ENCODE measurements at places on chromosomes 7 and 10.

GRCh38 chr7:50721661-50722259 is 60.9 kb downstream of the GRB10 start:
- DNase-seq: no peak

DNA sequence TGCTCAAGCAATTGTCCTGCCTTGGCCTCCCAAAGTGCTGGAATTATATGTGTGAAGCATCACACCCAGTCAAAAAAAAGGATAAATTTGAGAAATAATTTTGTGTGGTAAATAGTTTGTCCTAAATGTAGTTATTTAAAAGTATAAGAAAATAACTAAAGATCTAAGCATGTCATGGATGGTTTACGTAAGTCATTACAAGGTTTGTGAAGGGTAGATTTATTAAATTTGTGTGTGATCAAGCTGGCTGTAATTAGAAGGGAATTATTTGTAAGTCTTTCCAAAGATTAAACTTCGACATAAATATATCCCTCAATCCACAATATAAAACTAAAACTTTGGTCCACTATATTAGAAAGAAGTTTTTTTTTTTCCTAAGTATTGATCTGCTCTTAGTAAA is 28.6 kb downstream of the ORC5 start:
- DNase-seq: no peak

DNA sequence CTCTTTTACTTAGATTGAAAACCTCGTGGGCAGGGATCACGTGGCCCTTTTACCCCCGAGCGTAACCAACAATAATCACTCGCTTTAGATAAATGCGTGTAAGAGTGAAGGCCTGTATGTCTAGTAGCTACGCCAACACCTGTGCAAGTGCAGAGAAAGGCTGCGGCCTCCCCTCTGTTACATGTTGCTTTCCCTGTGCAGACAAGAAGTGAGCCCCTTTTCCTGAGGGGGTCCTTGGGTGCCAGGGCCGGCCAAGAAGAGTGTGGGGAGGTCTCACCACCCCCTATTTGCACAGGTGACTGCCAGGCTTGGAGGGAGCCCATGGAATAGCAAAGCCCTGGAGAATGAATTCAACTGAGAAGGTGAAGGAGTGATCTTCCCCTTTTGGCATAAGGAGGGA is 35.6 kb upstream of the CNPY1 start:
- no peak for DNase-seq

DNA sequence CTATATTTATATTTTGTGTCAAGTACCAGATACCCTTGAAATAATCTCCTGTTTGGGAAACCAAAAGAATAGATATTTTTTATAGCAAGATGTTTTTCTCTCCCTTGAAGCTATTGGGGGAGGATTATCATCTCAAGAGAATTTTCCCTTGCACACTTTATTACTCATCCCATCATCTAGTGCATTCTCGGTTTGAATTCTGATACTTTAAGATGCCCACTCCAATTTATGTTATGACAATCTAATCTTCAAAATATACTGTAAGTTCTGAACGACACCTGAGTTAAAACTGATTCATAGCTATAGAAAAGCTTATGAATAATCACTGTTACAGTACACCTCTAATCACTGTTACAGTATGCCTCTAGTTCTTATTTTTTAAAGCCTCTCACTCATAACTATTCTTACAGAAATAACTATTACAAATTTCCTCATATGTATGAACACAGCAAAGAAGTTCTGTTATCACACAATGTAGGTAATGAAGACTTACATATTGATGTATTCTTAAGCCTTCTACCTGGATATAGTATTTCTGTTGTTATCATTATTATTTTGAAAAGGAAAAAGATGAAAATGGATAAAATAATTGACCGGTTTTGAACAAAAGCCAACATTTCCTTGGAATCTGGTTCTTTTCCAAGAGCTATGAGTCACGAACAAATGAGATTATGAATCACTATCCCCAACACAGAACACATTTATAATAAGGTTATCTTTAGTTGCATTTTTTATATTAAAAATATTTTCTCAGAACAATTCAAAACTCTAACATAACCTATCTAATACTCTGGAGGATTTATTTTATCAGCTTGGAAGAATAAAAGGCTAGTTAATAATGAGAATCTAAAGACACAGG is 72.3 kb upstream of the FAM13C start:
- peak; percentile 21 for DNase-seq

DNA sequence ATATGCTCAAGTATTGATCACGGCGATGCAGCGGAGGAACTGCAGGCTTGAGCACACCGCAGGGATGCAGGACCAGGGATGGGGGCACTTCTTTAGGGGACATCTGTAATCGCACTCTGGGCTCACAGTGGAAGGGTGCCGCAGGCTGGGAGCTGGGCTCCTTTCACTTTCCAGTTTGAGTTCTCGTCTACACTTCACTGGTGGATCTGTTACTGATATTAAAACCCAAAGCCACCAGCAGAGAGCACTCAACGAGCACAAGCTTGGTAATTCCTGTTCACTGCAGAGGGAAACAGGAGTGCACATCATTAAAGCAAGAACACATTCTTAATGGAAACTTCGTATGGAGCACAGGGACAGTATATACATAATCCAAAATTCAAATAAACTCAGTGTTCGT is 91.3 kb downstream of the PARD3 start:
- DNase-seq: no peak

DNA sequence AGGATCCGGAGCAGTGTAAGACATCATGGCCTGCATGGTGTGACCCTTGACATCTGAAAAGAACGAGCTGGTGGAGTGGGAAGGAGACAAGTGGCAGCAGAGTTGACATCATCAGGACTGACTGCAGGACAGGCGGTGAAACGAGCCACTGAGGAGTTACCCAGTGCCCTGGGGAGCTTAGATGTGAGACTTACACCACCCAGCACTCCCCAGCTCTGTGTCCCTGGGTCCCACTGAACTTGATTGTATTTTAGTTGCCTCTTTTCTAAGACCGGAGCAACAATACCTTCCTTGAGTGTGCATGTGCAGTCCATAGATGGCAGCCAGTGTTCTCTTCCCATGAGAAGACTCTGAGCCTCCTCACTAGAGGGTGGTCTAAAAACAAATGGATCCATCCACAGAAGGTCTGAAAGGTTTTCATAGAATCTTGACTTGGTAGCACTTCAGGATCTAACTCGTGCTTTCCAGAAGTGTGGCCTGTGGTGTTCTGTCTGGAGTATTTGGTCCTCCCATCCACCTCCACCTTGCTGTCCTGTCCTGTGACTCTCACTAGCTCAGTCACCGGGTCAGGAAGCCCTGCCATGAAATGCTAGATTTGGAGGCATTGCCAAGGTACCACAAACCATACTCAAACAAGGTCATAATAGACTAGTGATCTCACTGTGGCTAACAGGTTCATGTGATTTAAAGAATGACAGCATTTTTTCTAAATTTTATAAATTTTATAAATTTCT is 59.0 kb downstream of the IKZF1 start:
- no peak for DNase-seq

- no peak for DNase-seq
Measured at GRCh38 chr10:43125274-43125845, 12.9 kb upstream of the CSGALNACT2 start.

GRCh38 chr7:140607441-140607989 is 33.1 kb downstream of the DENND2A start:
- DNase-seq: no peak

DNA sequence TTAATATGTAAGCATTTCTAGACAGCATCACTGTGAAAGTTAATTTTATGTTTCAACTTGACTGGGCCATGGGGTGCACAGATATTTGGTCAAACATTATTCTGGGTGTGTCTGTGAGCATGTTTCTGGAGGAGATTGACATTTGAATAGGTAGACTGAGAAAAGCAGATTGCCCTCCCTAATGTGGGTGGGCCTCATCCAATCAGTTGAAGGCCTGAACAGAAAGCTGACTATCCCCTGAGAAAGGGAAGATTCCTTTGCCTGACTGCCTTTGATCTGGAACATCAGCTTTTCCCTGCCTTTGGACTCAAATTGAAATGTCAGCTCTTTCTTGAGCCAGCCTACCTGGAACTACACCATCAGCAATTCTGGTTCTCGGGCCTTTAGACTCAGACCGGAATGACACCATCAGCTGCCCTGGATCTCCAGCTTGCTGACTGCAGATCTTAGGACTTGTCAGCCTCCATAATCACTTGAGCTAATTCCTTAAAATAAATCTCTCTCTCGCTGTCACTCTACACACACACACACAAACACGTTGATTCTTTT is 5.7 kb upstream of the RPP30 start:
- no peak for DNase-seq

GRCh38 chr7:25537662-25538375 is 309.5 kb upstream of the NPVF start:
- no peak for DNase-seq

- DNase-seq: no peak
Measured at GRCh38 chr10:107834706-107835105, 670.2 kb upstream of the SORCS1 start.

GRCh38 chr7:34338961-34339526 is 319.0 kb upstream of the NPSR1 start:
- no peak for DNase-seq

DNA sequence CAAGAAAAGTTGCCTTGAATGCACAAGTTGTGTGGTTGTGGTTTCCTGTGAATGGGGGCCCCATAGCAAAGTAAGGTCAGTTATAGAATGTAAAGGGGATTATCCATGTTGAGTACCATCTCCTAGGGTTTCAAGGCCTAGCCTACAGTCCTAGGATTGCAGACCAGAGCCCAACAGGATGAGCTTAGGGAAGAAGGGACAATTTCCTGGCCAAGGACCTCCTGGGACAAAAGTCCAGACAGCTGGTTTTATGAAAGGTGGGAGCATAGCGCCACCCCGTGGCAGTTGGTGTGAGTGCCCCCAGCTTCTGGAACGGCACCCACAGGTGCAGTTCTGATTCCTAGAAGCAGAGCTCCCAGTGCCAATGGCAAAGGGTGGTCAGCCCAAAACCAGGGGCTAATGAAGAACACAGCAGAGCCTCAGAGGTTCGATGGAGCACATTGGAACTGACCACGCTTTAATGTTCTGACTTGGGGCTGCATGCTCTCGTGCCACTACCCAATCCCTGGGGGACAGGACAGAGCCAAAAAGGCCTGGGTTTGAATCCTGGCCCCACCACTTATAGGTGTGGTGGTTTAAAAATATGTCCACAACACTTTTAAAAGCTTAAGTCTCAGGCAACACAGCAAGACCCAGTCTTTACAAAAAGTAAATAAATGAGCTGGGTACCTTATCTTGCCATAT is 25.8 kb upstream of the TMEM120A start:
- DNase-seq: peak; percentile 6

DNA sequence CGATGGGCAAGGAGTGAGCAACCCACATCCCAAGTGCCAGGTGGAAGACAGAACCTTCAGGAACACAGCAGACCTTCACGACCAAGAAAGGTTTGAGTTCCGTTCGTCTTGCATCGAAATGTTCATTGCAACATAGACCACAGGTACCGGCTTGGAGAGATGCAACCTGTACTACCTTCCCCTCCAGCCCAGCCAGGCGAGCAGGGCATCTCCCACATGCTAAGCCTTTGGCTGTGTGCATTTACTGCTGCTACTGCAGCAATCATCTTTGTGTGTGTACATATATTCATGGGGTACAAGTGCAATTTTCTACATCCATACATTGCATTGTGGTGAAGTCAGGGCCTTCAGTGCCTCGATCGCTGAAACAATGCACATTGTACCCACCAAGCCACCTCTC is 58.8 kb downstream of the CTBP2 start:
- no peak for DNase-seq

- peak; percentile 81 for DNase-seq
Measured at GRCh38 chr7:82164813-82165212, 278.8 kb downstream of the CACNA2D1 start.

GRCh38 chr7:27242555-27243339 is at the start of gene EVX1:
EVX1 (plus strand) TSS chr7:27242802; CDS start chr7:27243031, 229 bp downstream.
- no peak for DNase-seq

- no peak for DNase-seq
Measured at GRCh38 chr10:47094636-47095035, 183.4 kb downstream of the PTPN20 start.

DNA sequence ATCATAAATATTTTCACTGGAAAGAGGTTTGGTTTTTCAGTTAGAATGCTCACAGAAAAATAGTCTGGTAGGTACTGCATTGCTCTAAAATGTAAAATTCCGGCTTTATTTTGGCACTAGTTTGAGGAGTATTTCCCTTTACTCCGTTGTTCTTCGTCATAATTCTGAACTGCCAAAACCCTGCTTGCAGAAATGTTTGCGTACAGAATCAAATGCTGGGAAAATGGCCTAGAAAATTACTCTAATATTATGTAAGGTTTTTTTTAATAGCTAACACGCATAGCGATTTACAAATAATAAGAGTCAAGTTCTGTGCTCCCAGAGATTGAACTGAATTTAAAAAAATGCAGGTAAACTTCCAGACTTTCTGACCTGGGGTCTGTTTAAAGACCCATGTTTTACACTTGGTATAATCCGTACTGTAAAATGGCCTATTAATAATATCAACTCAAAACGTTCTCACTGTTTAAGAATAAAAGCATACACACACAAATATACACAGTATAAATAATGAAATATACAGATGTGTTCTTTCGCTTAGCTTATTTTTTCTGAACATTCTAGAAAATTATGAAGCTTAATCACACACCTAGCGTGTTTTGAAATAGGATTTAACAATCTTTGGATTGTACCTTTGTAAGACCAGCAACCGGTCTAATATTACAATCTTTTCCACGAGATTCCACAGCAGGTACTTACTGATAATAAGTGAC is 23.5 kb upstream of the ANLN start:
- DNase-seq: no peak

DNA sequence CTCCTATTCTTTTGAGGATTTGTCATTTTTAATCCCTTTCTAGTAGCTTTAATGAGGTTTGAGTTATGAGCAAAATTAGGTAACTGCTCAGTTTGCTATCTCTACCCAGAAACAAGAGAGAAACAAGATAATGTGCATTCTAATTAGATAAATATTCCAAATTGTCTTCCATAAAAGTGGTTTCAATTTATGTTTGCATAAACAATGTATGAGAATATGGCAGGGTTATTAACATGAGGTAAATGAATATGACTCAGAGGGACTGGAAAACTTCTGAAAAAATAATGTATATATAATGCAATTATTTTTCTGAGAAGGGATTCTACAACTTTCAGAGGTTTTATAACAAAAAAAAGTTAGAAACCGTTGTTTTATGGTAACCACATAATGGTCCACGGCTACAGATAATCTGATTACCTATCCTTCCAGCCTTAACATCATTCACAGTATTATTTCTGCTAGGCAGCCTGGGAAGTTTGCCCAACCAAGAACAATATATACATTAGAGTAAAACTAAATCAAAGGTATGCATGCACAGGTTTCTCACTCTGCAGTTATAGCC is 101.2 kb downstream of the CRPPA start:
- DNase-seq: no peak

DNA sequence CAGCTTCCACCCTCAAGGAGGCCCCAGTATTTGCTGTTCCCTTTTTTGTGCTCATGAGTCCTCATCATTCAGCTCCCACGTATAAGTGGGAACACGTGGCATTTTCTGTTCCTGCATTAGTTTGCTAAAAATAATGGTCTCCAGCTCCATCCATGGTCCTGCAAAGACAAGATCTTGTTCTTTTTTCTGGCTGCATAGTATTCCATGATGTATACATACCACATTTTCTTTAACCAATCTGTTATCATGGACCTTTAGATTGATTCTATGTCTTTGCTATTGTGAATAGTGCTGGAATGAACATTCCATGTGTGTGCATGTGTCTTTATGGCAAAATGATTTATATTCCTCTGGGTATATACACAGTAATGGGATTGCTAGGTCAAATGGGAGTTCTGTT is 17.0 kb downstream of the KRIT1 start:
- DNase-seq: no peak
